ENCODE measurements at places on chromosomes 7 and 10.

DNA sequence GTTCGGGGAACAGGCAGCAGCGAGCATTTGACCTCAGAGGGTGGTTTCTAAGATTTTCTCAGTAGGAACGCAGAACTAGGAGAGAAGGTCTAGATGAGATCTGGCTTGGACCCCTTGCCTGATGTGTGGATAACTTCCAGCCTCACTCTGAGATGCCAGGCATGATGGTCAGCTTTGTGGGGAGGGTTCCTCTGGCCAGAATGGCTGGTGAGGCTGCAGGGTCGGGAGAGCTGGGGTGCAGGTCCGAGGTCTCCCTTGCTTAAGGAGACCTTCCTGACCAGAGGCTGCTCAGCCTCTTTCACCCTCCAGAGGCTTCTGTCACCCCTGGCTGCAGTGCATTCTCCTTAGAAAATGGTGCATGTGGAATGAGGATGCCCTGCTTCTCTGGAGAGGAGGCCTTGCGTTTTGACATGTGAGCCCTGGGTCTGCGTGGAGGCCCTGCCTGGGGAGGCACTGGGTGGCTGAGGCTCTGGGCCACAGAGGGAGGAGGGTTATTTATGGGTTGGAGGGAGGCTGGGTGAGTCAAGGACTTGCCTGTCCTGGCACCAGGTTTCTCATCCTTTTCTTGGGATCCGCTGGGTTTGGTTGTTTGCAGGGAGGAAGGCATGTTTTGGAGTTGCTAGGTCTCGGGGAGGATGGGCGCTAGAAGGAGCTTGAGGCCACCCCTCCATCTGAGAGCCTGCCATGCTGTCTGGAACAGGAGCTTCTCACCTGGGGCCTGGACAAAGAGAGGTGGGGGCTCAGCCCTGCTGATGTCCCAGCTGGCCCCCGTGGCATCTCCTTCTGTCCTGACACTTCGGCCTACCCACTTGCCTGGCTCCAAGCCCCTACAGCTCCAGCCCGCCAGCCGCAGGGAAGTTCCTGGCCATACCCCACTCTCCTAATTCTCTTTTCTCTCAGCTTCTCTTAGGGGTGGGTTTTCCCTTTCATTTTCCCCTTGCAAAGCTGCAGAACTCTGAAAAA is 3.9 kb downstream of the FAM241B start:
- no peak for DNase-seq

- no peak for DNase-seq
Observed at GRCh38 chr7:156780724-156781455, 112.1 kb downstream of the LMBR1 start.

- no peak for DNase-seq
Observed at GRCh38 chr7:155974186-155974897, 162.1 kb upstream of the SHH start.

- DNase-seq: peak; percentile 26
Observed at GRCh38 chr10:23391821-23392220, 47.1 kb upstream of the OTUD1 start.

- no peak for DNase-seq
Observed at GRCh38 chr7:86094166-86094669, 549.5 kb upstream of the GRM3 start.

DNA sequence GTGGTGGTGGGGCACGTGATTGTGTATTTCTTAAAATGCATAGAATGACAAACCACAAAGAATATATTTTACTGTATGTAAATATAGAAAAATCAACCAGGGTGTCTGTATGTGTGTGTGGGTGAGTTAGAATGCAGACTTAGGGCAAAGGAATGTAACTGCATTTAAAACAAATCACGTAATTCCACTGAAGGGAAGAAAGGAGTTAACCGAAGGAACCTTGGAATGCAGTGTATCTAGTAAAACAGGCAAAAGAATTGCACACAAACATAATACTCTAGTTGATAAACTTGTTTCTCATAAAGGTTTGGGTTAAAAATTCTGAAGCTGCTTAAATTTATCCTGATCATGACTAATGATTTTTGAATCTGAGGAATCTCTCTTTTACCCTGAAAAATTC is 134.9 kb downstream of the ADRA2A start:
- DNase-seq: no peak

DNA sequence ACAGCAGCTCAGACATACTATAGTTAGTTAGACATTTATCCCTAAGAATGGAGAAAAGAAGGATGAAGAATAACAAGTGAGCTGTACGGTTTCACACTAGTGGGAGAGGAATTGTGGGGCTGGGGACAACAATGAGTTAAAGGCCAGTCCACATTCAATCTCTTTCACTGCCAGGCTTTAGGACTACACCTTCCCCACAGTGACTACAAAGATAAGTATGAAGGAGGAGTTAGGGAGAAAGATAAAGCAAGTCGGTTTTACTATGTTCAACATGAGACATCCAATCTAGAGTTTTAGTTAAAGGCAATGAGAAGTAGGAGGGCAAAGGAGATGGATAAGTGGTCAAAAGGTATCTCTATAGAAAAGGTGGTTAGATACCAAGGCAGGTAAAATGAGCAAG is 16.3 kb downstream of the ARHGAP12 start:
- no peak for DNase-seq

GRCh38 chr7:145812218-145812617 is 304.4 kb upstream of the CNTNAP2 start:
- no peak for DNase-seq

DNA sequence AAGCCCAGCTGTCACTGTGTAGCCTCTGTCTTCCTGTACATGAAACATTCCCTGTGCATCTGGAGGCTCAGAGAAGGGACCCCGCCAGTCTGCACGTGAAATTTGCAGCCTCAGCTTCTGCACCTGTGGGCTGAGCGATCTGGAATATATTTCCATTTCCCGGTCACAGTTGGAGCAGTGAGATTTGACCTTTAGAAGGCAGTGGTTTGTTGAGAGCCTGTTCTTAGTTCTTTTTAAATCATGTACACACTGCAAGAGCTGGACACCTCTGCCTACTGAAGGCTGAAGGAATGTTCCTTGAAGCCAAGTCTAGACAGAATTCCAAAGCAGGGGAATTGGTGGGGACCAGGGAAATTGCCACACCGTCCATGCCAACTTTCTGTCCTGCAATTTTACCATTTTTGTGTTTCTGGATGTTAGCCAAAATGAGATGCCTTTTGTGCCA is 706.6 kb downstream of the INHBA start:
- no peak for DNase-seq

- DNase-seq: no peak
Observed at GRCh38 chr10:77563638-77564270, 73.9 kb downstream of the KCNMA1 start.
